ENCODE measurements at places on chromosomes 16 and 17. TPM values are rescaled to one million over a fixed set of nuclear protein-coding genes. Genes with fewer than 3 reads are reported as not detected.

ABI3 gene
- 50.3 TPM for total RNA-seq

PRSS53 gene
- total RNA-seq = 18.4 TPM

CBFA2T3 gene
- 4.8 TPM for total RNA-seq

RHBDF2 gene
- 32.3 TPM for total RNA-seq

NSRP1 gene
- total RNA-seq = 24.7 TPM

TMEM106A gene
- 12.1 TPM for total RNA-seq

DNA sequence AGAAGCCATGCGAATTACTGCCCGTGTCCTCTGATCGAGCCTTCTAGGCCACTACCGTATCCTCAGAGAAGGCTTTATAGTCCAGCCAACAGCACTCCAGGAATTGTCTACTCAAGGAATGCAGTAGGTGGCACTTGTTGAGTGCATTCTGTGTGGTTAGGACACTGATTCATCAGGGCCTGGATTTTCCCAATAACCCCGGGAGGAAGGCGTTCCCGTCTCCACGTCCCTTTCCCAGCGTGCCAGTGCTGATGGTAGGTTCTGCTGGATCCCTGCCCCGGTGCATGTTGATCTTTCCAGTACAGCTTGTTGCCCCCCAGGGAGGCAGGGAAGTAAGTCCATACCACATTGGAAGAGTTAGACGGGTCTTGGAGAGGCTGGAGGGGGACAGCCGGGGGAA, 122.2 kb downstream of the RPTOR start:
- peak; percentile 38 for DNase-seq

GRCh38 chr17:82560252-82560642, 40.7 kb downstream of the FOXK2 start:
- DNase-seq = no peak

DNA sequence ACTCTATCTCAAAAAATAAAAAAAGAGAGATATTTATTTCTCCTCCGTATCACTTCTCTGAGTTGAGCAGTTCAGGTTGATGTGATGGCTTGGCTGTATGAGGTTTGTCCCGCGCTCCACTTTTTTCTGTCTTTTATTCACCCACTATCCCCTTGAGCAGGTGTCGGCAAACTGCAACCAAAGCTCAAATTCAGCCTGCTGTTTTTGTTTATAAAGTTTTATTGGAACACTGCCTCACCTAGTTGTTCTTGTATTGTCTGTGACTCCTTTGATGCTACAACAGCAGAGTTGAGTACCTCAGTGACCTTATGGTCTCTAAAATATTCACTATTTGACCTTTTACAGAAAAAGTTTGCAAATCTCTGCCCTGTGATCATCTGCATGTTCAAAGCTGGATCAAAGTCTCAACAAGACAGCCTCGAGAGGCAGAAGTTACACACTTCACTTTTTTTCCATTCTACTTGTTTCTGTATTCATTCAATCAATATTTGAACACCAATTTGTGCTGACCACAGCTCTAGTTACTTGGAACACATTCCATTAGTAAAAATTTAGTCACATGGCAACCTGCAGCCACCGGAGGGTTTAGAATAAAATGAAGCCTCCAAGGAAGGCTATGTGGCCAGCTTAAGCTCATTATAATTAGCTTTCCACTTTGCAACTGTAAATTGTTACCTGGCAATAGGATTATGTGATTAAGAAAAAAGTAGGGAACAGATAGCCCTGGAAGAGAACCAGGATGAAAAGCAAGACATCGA, 945.8 kb downstream of the KCNJ2 start:
- no peak for DNase-seq

DNA sequence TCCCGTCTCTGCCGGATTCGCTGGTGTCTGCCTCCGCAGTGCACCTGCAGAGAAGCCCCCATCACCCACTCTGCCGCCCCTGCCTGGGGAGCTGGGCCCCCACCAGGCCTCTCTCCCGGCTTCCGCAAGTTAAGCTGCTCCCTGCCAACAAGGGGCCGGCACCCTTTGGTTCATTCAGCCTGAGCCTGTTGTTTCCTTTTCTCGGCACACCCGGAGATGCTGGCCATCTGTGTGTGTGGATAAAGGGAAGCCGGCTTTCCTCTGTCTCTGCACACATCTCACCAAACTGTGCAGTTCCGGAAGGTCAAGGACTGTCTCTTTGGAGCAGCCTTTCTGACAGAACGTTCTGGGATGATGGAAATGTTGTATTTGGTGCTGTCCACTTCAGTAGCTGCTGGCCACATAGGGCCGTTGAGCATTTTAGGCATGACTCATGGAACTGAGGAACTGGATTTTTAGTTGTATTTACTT, 6.8 kb downstream of the MAPK8IP3 start:
- no peak for DNase-seq

GRCh38 chr16:1335996-1336395, 2.6 kb downstream of the BAIAP3 start:
- no peak for DNase-seq

DNA sequence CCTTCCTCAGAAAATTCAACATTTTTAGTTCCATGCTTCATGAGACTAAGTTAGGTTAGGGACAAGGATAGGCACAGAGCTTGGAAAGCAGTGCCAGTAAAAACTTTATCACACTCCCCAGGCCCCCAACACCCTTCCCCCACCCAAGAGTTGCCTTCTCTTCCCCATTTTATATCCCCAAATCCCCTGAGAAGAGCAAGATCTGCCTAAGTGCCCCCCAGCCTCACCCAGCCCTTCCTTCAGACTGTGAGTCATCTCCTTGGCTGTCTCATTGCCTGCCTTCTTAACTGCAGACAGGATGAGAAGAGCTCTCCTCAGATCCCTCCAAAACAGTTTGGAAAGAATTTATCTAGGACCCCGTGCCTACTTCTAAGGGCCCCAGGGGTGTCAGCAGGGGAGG, 55.8 kb downstream of the NEUROD2 start:
- no peak for DNase-seq

Measured in Peyer's patch (tissue), 4 donors.